Activated naive CD4-positive, alpha-beta T cell treated with anti-CD3 and anti-CD28 coated beads, Interleukin-2, amount 50 U/mL, for 72 hours (primary cell): ENCODE measurements at places on chromosomes 13 and 19. TPM values are rescaled to one million over a fixed set of nuclear protein-coding genes. Genes with fewer than 3 reads are reported as not detected.

- no peak for DNase-seq
Observed at GRCh38 chr19:18259893-18260292, 14.4 kb downstream of the IQCN start.

DNA sequence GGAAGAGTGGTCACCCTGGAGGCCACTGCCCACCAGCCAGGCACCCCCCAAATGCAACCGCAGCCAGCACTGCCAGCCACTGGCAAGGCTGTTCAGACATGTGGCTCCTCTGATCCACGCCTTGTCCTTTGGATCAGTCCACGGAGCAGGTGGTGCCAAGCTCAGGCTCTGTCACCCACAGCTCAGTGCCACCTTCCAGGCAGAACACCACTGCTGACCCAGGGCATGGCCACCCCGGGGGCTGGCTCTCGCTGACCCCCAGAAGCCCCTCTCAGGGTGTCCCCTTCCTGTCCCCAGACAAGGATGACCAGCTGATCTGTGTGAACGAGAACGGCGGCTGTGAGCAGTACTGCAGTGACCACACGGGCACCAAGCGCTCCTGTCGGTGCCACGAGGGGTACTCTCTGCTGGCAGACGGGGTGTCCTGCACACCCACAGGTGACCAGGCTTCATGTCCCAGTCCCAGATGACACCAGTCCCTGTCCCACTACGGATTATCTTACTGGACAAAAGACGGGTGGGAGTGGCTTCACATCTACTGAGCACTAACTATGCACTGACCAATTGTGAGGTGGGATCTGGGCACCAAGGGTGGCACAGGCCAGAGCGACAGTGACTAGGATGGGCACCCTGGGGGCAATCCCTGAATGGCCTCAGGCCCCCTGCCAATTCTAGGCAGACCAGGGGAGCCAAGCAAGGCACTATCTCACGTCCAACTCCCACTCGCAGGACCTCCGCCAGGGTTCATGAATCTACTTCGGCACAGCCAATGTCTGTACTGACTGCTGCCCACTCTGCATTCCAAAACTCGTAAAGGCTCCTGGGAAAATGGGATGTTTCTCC, 7.0 kb upstream of the F10 start:
- no peak for DNase-seq

- DNase-seq: no peak
Observed at GRCh38 chr19:3196933-3197205, 11.1 kb downstream of the NCLN start.

Gene KLK15
- not detected for total RNA-seq

Gene TMEM221
- total RNA-seq: not detected

Gene TMEM147
- 44.1 TPM for total RNA-seq
